Activated naive CD4-positive, alpha-beta T cell (primary cell): ENCODE measurements at places on chromosomes 1 and 21.

- DNase-seq: no peak
Observed at GRCh38 chr1:99062192-99062591, 57.5 kb upstream of the PLPPR5 start.

GRCh38 chr1:48524892-48525467 lies 53.0 kb upstream of the SPATA6 start:
- DNase-seq: no peak

DNA sequence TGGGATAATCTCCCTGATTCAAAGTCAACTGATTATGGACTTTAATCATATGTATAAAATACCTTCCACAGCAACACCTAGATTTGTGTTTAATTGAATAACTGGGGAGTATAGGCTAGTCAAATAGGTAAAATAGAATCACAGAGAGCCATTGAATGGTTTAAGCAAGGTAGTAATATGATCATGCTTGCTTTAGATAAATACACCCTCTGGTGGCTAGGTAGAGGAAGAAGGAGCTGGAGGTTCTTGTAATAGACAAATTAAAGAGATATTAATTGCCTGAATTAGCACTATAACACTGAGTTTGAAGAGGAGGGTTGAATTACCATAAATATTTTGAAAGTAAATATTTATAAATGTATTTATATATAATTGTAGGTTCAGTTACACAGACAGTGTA lies 40.3 kb downstream of the DIRAS3 start:
- DNase-seq: no peak

- no peak for DNase-seq
Observed at GRCh38 chr1:107950464-107950863, 14.5 kb downstream of the VAV3 start.

GRCh38 chr1:156499194-156499841 lies 1.3 kb downstream of the MEF2D start:
- no peak for DNase-seq

GRCh38 chr1:7149080-7149838 lies 364.0 kb downstream of the CAMTA1 start:
- no peak for DNase-seq

GRCh38 chr1:103171041-103171590 lies 62.8 kb upstream of the COL11A1 start:
- DNase-seq: no peak

DNA sequence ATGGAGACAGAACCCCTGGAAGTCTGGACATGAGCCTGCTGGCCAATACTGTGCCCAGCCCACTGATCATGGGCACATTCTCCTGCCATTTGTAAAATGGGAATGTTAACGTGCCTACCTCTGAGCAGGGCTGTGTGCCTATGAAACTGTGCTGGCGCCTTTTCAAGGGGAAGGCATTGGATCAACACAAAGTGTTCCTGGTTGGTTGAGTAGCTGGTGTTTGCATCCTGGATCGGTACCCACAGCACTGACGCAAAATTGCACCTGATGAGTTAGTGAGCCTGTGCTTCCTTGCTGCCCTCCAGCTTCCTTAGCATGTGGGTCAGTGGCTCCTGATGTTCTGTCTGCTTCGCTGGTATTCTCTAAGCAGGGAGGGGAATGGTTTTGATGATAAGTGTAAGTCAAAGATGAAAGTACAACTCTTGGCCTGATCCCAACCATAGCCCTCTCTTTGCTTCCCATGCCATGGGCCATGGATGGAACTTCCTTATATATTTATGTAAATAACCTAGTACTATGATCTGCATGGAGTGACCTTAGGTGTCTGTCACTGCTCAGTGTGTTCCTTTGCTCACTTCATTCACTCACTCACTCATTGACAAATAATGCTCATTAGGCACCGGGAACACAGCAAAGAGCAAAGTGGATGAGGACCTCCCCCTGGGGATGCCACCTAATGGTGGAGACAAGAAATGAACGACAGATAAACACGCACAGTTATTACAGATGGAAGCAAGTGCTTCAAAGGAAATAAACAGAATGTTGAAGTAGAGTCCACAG lies 22.7 kb downstream of the MAB21L3 start:
- DNase-seq: no peak

DNA sequence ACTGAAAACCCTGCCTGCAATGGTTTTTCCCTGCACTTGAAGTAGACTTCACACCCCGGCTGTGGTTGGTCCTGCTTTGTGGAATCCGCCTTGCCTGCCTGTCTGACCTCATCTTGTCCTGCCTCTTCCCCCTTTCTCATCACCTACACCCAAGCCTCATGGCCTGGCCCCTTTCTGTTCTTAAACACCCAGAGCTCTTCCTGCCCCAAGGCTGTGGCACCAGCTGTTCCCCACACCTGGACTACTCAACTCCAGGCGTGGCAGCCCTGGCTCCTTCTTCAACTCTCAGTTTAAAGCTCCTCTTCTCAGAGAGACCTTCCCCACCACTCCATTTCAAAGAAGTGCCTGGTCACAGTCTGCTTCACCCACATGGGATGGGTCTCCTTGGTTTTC lies 27.0 kb downstream of the KIAA1614 start:
- no peak for DNase-seq

GRCh38 chr1:183892351-183892793 lies 87.5 kb downstream of the RGL1 start:
- no peak for DNase-seq

DNA sequence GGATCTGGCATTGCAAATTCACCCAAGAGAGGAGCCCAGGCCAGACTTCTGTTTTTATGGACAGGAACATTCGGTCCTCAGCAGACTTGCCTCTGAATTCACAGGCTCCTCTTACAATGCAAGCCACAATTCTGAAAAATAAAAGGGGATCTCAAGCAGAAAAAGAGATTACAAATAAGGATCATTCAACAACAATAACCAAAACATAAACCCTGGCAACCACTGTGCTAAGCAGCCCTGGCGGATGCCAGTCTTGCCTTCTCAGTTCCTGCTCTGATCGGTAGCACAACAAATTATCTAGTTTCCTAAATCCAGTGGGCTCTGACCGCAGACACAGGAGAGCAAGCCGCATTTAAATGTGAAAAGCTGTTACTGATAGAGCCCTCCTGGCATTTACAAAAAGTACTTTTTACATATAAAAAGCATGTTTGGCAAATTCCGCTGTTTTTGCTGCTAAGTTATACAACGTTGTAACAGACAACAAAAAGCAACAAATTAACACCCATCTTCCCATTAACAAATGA lies 123.4 kb upstream of the FOXD3 start:
- DNase-seq: no peak
